ENCODE measurements at places on chromosomes 11 and 22.

GRCh38 chr22:47375621-47376321 lies 613.3 kb downstream of the TBC1D22A start:
- DNase-seq: no peak

- DNase-seq: peak; percentile 2
Measured at GRCh38 chr11:132782102-132782501, 750.2 kb downstream of the OPCML start.

- no peak for DNase-seq
Measured at GRCh38 chr11:94557992-94558391, 9.2 kb upstream of the PIWIL4 start.

- no peak for DNase-seq
Measured at GRCh38 chr11:2446590-2447252, 1.9 kb downstream of the KCNQ1 start.

GRCh38 chr11:120147950-120148270 lies 10.0 kb upstream of the TRIM29 start:
- no peak for DNase-seq

DNA sequence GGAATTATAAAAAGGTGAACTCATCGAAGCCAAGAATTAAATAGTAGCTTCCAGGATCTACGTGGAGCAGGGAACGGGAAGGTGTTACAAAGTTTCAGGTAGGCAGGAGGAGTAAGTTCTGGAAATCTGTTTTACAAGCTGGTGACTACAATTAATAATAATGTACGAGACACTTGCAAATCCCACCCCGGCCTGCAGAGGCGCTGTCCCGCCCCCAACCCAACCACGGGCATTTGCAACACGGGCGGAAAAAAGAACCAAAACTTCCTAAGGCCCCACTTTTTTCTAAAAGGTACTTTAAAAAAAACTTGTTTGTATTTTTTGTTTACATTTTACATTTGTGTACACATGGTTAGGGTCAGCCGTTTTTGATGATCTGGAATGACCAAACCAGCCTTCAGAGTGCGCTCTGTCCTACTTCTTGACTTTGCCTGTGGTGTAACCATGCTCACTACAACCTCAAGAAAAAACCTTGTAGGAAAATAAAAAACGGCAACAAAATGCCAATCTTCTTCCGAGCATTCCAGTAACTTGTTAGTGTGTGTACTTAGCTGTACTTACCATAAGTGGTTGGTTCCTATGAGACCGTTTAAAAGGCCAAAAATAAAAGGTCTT lies 449.6 kb upstream of the B3GAT1 start:
- no peak for DNase-seq

- no peak for DNase-seq
Measured at GRCh38 chr11:134498326-134499139, 86.5 kb upstream of the B3GAT1 start.

All from Jurkat, Clone E6-1 (cell line).